ENCODE measurements at places on chromosomes 12 and 14.

DNA sequence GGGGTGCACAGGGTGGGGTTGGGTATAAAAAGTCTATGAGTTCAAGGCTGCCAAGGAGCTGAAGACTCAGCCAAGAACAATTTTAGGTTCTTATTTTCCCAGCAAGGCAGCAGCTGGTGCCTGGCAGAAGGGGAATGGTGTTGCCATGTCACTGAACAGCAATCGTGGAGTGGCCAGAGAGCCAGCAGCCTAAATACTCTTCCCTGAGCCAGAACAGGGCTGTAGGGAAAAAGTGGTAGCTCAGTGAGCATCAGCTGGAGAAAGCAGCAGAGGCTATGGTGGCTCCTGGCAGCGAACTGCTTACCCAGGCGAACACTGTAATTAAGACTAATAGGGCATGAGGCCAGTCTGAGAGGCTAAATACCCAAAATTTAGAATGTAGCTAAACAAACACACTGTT is 334.9 kb downstream of the RMST start:
- no peak for DNase-seq

DNA sequence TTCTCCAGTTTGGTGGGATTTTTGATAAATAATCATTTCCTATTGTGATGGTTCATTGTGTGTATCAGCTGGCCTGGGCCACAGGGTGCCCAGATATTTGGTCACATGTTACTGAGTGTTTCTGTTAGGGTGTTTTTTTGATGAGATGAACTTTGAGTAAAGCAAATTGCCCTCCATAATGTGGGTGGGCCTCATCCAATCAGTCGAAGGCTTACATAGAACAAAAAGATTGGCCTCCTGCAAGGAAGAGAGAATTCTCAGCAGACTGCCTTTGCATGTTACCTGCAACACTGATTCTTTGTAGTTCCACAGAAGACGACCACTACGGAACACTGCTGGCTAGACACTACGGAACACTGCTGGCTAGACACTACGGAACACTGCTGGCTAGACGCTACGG is 441.6 kb downstream of the GLT1D1 start:
- no peak for DNase-seq

DNA sequence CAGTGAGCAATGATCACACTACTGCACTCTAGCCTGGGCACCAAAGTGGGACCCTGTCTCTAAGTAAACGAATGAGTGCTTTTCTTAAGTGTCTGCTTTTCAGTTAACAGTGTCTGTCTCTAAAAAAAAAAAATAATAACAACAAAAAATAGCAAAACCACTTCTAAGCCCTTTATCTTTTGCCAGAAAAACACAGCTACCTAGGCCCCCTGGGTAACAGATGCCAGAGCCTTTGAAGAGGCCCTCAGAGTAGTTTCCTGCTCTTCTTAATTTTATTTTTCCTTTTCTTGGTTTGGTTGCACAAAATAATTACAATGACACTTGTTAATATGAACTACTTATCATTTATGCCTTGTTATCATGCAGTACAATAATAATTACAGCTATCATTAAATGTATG is 32.8 kb upstream of the RAP1B start:
- DNase-seq: no peak

GRCh38 chr12:118238888-118239287 is 103.0 kb downstream of the PEBP1 start:
- no peak for DNase-seq

GRCh38 chr14:92501891-92502351 is 11.7 kb upstream of the RIN3 start:
- no peak for DNase-seq

DNA sequence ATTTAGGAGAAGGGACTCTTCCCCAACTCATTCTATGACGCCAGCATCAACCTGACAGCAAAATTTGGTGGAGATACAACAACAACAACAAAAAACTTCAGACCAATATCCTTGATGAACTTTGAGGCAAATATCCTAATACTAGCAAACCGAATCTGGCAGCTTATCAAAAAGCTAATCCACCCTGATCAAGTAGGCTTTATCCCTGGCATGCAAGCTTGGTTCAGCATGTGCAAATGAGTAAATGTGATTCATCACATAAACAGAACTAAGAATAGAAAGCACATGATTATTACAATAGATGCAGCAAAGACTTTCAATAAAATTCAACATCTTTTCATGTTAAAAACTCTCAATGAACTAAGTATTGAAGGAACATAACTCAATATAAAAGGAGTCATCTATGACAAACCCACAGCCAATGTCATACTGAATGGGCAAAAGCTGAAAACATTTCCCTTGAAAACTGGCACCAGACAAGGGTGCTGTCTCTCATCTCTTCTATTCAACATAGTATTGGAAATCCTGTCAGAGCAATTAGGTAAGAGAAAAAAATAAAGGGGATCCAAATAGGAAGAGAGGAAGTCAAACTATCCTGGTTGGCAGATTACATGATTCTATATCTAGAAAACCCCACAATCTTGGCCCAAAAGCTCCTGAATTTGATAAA is 233.3 kb downstream of the CCDC59 start:
- no peak for DNase-seq

- DNase-seq: no peak
These were observed 33.5 kb downstream of the ISCA2 start for GRCh38 chr14:74526854-74527585.

- DNase-seq: no peak
These were observed 6.5 kb upstream of the DRAM1 start for GRCh38 chr12:101870925-101871324.

DNA sequence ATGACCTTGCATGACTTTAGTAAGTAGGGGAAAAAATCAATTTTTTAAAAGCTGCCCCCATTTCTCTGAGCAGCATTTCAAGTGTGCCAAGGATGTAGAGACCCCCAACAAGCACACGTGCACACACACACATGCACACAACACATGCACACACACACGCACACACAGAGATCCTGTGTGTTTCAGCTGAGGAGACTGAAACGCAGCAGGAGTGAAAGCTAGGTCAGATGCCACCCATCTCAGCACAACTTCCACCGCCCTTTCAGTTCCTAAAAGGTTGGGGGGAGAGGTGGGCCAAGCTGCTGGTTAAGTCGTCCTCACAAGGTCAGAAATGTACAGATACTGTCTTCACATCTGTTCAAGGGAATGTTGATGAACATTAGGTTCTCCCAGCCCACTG is 13.9 kb downstream of the MYL2 start:
- no peak for DNase-seq

DNA sequence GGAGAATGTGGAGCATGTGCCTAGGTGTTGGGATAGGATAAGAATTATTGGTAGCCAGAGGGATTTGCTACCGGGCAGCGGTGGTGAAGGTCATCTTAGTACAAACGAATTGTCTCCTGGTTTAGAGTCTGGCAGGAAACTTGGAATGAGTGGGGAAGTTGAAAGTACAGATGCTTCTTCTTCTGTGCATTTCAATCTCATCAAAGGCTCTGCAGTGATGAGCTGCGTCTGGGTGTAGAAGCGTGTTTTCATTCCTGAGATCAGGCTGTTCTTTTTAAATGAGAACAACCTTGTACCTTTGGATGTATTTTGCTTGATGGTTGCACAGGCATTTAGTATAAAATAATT is 2.1 kb downstream of the WNK1 start:
- DNase-seq: no peak

DNA sequence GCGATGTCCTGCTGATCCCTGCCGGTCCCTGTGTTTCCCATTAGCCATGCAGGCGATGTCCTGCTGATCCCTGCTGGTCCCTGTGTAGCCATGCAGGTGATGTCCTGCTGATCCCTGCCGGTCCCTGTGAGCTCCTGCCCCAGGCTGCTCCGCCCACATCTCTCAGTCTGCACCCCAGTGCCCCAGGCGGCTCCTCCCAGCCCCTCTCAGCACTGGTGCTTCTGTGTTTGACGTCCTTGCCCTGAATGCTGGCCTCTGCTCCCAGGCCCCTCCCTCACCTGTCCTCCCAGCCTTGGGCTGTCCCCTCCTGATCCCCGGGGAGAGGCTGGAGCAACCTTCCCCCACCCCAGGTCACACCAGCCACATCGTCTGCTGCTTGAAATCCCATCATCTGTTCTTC is 41.4 kb upstream of the TEX22 start:
- DNase-seq: no peak

GRCh38 chr12:41739066-41739465 is 405.6 kb downstream of the GXYLT1 start:
- DNase-seq: no peak
